Stimulated activated CD8-positive, alpha-beta memory T cell treated with anti-CD3 and anti-CD28 coated beads, Interleukin-15, amount 100 ng/mL, for 4 hours (primary cell): ENCODE measurements at places on chromosomes 1 and 21.
A peak's percentile ranks its signal among the peaks of the same experiment; 100 is the strongest.

GRCh38 chr1:243712941-243713340 lies 137.1 kb downstream of the AKT3 start:
- DNase-seq = no peak

GRCh38 chr1:57683037-57683942 lies 259.4 kb upstream of the DAB1 start:
- no peak for DNase-seq

DNA sequence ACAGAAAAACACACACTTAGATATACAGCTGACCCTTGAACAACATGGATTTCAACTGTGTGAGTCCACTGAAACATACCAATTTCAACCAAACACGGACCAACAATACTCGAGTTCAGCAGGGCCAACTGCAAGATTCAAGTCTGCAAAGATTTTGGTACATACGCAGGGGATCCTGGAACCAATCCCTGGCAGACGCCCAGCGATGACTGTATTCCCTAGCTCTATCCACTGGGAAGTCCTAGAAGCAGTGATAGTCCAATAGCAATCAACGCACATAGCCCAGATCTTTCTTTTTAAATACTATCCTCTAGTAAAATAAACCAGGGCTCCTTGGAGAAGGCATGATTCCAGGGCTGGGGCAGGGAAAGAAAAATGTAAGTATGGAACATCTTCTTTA lies 9.0 kb downstream of the DDX59 start:
- no peak for DNase-seq

DNA sequence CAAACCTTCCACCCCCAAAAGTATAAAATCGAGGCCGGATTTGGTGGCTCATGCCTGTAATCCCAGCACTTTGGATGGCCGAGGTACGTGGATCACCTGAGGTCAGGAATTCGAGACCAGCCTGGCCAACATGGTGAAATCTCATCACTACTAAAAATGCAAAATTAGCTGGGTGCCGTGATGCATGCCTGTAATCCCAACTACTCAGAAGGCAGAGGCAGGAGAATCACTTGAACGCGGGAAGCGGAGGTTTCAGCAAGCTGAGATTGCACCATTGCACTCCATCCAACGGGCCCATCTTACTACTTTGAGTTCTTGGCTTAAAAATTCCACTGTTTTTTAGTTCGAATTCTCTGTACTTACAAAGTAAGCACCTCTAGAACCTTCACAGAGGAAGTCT lies 11.0 kb downstream of the KLHDC8A start:
- DNase-seq = no peak

GRCh38 chr21:32962268-32962667 lies 63.5 kb upstream of the OLIG2 start:
- DNase-seq = no peak

- DNase-seq = no peak
These were observed 193.6 kb upstream of the ADGRL2 start for GRCh38 chr1:81607086-81607485.

DNA sequence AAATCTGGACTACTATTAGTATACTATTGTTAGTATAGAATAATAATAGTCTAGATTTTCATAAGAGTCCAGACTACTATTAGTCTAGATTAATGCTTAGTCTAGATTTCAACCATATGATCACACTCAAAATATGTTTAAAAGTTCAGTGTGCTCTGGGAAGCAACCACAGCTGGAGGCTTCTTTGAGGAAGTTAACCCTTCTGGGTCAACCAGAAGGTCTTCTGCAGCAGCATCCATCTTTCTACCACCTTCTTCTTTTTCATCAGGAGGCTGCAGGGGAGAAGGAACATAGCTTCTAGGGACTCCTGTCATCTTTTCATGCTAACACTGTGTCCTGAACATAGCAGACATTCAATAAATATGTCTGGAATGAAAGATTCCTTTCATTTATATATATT lies 51.2 kb upstream of the DNAJC6 start:
- no peak for DNase-seq

- DNase-seq = no peak
These were observed 34.6 kb downstream of the TMEM63A start for GRCh38 chr1:225847610-225848009.

GRCh38 chr1:203630697-203631096 lies 4.1 kb downstream of the ATP2B4 start:
- DNase-seq = no peak

DNA sequence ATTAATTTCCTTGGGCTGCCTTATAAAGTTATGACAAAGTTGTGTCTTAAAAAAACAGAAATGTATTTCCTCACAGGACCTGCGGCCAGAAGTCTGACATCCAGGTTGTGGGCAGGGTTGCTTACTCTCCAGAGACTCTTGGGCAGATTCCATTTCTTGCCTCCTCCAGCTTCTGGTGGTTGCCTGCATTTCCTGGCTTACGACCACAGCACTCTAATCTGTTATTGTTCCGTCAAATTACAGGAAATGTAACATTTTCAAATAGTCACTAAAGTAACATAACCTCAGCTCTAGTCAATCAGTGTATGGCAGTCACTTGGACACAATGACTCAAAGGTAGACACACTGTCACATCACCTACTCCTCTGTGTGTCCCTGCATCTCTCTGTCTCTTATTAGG lies 226.8 kb downstream of the DNAH14 start:
- DNase-seq = no peak

DNA sequence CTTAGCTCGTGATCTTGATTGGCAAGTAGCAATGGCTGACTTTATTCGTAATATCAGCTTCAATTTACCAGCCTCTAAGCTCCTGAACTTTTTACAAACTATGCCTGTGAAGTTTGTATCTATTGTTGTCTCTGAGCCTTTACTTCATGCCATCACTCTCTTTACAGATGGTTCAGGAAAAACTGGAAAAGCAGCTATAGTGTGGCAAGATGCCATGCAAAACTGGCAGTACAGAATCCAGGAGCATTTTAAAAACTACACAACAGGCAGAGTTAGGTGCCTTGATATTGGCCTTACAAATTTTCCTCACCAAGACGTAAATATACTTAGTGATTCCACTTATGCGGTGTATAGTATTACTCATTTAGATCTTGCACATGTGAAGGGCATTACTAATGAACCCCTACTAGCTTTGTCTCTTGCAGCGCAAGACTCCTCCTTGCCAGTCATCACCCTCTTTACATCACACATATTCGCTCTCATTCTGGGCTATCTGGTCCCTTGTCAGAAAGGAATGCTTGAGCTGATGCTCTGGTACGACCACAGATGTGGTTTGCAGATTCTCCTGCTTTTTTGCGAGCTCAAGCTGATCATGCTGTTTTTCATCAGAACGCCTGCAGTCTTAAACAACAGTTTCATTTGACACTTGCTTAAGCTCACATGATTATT lies 36.3 kb downstream of the CLCA1 start:
- no peak for DNase-seq

DNA sequence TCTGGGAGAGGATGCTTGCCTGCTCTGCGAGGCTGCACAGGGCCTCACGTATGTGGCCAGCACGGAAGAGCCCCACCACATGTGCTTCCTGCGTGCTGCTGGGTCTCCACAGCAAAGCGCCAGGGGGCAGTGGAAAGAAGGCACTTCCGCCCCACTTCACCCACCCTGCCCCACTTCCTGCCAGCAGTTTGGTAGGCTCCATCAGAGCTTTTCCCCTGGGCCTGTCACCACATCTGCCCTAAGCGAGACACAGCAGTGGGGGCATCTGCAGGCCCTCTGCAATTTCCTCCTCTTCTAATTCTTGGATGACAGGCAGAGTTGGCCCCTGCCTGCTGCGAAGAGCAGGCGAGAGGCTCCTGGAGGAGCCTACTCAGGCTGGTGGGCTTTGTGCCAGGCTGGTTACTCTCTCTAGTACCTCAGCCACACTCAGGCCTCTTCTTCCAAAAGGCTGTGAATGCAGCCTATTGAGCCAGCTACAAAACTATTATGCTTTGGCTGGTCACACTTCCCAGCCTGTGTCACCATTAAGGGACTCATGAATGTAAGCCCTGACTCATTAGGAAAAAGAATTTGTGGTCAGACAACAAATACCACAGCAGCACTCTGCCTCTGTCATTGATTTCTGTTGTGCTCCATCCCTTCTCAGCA lies 25.0 kb downstream of the CD244 start:
- peak; percentile 65 for DNase-seq

DNA sequence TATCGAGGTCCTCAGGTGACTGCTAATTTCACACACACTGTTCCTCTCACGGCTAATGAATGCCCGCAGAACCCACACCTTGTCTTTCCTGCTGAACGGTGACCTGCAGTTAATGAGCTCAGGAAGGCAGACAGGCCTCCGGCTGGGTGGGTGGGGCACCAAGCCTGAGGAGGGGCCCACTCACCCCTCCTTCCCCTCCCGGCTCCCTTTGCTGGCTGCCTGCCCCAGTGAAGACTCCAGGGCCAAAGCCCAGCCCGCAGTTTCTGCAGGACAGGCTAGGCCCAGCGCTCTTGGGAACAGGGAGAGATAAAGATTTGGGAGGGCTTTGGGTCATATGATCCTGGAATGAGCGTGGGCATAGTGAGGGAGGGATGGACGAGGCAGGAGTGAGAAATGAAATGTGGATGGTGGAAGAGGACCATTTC lies 26.4 kb downstream of the FOXO6 start:
- no peak for DNase-seq

DNA sequence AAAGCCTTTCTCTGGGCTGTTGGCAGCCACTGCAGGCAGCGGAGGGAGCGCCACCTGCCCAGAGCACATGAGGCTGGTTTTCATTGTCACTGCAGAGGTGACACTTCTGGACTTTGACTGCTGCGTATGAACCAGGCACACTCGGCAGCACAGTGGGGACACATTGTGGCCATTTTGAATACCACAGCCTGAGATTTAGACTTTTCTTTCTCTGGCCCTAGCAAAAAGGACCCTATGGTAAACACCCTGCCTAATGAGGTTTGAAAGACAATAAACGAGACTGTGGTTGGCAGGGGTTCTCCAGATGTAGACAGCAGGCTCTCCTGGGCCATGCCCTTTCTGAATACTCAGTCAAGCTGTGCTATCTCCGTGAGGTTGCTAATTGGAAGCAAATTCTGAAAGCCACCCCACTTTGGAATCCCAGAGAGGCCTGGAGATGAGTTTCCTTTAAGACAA lies 12.0 kb upstream of the KCNE2 start:
- DNase-seq = no peak

- DNase-seq = no peak
These were observed 1.4 kb upstream of the USP1 start for GRCh38 chr1:62435231-62436038.

- DNase-seq = no peak
These were observed 36.0 kb downstream of the FAM177B start for GRCh38 chr1:222772996-222773379.

- DNase-seq = no peak
These were observed 10.8 kb downstream of the RPS6KA1 start for GRCh38 chr1:26540351-26540750.

- no peak for DNase-seq
These were observed 1.2 kb downstream of the LBR start for GRCh38 chr1:225426395-225427234.

- no peak for DNase-seq
These were observed 8.4 kb downstream of the EXTL1 start for GRCh38 chr1:26029864-26030481.

GRCh38 chr1:212595787-212596714 lies 12.5 kb upstream of the ATF3 start:
- DNase-seq = peak; percentile 45

GRCh38 chr21:45226540-45227326 lies 61.0 kb downstream of the POFUT2 start:
- no peak for DNase-seq

DNA sequence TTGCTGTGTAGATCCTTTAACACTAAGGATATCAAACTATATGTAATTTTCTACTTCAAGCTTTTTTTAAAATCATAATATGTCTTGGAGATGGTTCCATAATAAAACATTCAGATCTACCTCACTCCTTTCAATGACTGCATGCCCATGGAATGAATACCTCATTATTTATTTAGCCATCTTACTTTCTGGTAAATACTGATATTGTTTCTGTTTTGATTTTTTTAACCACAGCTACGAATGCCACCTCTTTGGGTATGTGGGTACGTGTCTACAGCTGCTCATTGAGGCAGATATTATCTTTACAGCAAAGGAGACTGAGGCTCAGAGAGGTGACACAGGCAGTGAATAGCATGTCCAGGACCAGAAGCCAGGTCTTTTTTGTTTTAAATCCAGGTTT lies 215.7 kb downstream of the ST6GALNAC3 start:
- no peak for DNase-seq

GRCh38 chr1:28602536-28603439 lies 10.7 kb downstream of the RAB42 start:
- no peak for DNase-seq

DNA sequence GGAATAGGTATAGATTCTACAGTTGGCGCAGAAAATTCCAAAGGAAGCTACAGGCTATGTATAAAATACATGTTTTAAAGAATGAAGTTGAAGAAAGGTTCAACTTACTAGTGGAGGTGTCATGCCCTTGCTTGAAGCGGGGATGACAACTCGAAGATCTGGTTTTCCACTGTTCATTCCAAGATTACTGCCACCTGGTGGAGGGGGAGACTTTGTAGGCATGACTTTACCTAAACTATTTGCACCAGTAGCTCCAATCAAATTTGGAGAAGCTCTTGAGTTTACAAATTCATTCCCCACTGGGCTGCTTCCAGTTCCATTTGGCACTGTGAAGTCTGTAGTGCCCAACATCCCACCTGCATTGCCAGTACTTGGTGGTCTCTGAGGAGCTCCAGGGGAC lies 81.7 kb downstream of the AXDND1 start:
- DNase-seq = no peak

DNA sequence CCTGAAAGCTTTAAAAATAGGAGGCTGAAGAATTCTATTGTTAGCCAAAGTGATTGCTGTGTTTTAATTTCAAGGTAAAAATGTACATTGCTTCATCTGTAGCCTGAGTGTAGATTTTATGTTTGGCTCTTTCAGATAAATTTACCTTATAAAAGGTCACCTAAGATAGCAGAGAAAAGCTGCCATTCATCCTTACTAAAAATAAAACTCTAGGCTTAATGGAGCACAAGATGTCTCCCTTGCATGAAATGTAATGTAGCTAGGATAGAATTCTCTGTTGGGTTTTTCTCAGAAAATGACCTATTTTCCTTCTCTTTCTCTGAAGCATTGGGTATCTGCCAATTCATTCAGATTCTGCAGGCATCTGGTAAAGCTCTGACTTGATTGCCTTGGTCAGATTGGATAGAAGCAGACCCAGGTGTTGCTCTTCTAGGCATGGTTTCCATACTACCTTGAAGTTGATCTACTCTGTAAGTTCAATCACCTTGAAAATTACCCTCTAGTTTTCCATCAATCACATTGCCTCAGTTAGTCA lies 176.6 kb upstream of the GORAB start:
- DNase-seq = no peak

DNA sequence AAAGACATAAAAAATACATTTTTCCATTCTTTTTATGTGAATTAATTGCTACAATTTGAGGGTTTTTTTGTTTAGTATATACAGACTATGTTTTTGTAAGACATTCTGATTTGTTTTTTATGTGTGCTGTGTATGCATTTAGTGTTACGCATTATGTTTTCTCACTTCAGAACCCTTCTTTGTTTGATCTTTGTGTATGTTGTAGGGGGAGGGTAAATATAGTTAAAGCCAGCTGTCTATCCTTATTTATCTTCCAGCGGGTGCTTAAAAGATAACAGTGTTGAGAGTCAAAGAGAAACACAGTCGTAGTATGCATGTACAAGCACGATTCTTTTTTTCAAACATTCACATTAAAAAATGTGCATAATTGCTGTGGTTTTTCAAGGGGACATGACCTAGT lies 97.5 kb upstream of the KIAA1614 start:
- DNase-seq = no peak
